Stimulated activated CD8-positive, alpha-beta memory T cell treated with anti-CD3 and anti-CD28 coated beads, Interleukin-15, amount 100 ng/mL, for 4 hours (primary cell): ENCODE measurements at places on chromosomes 6 and 20.

- DNase-seq: no peak
Measured at GRCh38 chr6:135586844-135587243, 89.3 kb upstream of the AHI1 start.

DNA sequence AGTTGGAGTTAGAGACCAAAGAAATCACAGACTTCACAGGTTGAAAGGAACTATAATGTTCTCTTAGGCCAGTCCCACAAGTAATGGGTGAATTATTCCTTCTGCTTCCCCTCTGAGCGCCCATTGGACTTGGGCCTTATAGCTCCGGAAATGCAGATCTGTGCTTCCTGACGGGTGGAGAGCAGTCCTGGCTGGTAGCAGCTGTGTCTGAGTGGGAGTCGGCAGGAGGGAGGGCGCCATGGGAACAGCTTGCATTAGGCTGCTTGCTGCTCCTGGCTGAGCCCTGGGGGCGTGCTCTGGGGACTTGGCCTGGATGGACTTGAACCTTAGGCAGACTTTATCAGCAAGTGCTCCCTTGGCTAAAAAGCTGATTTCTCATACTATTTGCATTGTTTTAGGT, 18.4 kb upstream of the NUP153 start:
- no peak for DNase-seq

- no peak for DNase-seq
Measured at GRCh38 chr6:31113861-31114540, 599 bp upstream of the PSORS1C1 start.

DNA sequence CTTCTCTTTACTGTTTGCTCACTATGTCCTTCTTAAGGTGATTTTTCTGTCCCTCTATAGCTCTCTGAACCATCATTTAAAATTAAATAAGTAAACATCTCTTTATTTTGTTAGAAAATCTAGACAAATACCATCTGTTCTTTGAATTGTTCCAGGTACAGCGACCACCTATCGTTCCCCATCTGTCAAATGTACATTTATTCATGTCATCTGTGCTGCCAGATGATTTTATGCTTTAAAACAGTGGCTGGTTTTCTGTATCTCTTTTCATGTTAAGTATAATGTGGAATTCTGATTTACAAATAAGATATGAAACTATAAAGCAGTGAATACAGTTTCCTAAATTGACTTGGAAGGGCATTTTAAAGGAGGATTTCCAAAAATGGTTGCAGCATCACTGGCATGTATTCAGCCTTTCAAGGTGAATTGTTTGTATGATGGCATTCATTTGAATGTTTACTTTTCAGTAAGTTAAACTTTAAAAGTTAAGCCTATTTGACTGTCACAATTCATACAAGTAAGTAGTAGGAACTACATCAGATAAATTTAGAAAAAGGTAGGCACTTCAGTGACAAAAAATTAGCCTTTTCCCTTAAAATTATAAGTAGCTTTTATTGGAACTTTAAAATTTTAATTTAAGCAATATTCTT, 92.6 kb upstream of the CLVS2 start:
- DNase-seq: no peak

- DNase-seq: no peak
Measured at GRCh38 chr6:75563032-75563431, 38.6 kb upstream of the SENP6 start.

DNA sequence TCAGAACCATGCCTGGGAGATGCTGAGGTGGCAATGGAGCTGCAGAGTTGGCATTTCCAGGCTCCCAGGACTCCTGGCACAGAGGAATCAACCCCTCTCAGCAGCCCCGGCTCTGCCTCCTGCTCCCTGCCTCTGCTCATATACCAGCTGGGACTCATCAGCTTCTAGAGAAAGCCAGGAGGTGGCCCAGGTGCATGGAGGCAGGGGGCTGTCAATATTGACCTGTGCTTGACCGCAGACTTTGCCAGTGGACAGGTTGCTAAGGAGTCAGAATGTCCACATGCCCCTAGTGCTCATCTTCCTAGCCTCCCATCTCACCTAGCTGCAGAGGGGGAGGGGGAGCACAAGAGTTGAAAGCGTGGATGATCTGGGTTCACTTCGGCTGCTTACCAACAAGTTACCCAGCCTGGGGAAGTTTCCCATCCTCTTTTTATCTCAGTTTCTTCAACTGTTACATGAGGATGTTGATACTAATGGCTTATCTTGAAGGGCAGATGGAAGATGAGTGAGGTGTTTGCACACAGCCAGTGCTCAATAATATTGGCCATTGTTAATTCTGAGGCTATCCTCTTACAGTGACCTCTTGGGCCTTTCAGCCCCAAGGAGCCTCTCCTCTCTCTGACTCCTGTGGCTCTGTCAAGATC, 9.2 kb upstream of the SCRT2 start:
- no peak for DNase-seq

GRCh38 chr6:85868685-85869084, 226.0 kb upstream of the SYNCRIP start:
- no peak for DNase-seq

- no peak for DNase-seq
Measured at GRCh38 chr20:6806275-6806674, 38.8 kb downstream of the BMP2 start.
